ENCODE measurements at places on chromosomes 6 and 20.

DNA sequence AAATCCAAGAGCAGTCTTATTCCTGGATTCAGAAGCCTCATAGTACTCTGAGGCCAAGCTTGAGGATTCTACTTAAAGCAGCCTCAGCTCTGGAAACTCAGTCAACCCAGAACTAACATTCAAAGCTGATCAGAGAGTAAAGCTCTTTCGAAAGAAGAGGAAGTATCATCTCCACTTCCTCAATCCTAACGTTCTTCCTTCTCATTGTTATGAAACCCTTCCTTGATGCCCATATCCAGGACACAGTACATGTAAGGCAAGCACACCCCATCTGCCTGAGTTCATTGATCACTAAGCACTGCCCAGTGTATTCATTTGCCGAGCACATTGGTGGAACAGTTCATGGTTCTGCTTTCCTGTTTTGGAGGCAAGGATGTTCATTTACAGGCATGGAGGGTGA is at the start of gene IPCEF1:
TSS of gene IPCEF1 (minus strand) at position 114 of the 400 bp plus-strand sequence. CDS start 90,856 bp downstream, outside the sequence.
- no peak for DNase-seq

DNA sequence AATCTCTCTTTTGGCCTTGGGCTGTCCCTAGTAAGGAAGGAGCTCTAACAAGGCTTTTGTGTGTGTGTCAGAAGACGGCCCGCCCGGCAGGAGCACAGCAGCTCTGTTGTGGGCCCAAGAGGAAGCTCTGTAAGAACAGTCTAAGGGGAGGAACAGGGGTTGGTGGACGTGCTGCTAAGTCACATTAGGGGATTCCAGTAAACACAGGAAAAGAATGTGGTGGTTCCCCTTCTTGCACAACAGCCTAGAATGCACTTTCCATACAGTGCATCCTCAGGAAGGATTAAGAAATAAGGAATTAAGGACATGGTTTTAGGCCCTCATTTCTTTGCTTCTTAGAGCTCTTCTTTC is 114.5 kb downstream of the RNF144B start:
- DNase-seq: no peak

GRCh38 chr6:14734416-14735340 is 511.2 kb upstream of the JARID2 start:
- DNase-seq: peak; percentile 68

- DNase-seq: no peak
These were observed 176.6 kb downstream of the TRIM27 start for GRCh38 chr6:28747083-28747630.

- DNase-seq: no peak
These were observed 133.0 kb downstream of the CD83 start for GRCh38 chr6:14250573-14250972.

DNA sequence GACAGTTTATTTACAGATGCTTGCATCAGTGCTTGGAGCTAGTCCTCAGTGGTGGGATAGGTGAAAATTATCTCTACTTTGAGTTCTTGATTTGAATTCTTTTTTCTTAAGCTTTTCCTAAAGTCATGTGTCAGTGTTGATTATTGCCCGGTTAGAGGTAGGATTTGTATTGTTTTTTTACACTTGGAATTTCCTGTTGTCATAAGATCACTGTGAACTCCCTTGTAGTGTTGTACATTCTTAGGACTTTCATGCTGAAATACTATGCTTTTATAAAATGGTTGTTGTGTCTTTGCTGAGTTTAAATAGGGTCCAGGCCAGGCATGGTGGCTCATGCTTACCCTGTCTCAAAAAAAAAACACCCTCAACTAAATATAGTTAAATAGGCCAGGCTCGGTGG is 20.3 kb downstream of the ASXL1 start:
- no peak for DNase-seq

GRCh38 chr6:21915707-21916260 is 322.2 kb downstream of the SOX4 start:
- DNase-seq: no peak

GRCh38 chr6:157561929-157562810 is 181.2 kb downstream of the ZDHHC14 start:
- DNase-seq: no peak

DNA sequence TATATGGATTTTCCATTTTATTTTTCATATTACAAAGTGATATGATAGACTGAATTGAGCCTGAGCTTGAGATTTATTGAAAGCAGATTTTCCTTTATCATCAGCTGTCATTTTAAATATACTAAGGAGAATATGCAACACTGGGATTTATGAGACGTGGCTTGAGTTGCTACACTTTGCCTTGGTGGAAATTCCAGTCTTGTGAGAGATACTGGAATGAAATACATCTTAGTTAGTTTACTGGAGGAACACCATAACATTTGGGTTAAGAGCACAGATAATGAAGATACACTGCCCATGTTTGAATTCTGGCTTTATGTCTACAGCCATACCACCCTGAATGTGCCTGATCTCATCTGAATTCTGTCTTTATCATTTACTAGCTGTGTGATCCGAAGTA is 86.5 kb upstream of the IFNGR1 start:
- DNase-seq: no peak

DNA sequence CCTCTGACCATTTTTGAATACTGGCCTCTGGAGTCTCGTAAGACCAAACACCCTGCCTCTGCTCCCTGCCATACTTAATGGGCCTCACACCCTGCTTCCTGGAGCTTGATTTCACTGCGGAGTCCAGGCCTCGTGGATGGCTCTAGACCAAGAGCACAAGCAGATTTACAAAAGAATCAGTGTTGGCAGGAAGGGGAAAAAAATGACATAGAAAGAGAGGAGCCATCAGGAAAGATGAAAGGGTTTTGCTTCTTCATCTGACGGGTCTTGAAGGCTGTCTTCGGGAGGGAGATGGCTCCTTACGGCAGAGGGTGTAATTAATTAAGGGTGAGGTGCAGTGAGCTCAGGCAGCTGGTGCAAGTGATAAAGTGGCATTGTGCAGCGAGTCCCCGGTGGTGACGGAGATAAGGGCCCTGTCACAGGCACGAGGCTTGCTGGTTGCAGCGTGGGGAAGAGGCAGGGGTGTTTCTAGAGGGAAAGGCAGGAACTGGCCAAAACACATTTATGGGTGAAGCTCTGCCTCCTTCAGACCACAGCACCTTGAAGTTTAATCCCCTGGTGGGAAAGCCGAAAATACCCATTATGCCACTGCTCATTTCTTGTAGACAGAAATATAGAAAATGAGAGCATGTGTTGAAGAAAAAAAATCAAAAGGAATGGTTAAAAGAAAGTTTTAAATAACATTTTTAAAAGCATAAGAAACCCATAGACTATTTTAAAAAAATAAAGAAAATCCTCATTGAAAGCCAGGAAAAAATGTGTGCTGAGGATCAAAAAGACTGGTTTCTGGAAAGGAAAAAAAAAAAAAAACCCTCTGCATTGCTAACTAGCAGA is 128.6 kb upstream of the LRFN2 start:
- no peak for DNase-seq

DNA sequence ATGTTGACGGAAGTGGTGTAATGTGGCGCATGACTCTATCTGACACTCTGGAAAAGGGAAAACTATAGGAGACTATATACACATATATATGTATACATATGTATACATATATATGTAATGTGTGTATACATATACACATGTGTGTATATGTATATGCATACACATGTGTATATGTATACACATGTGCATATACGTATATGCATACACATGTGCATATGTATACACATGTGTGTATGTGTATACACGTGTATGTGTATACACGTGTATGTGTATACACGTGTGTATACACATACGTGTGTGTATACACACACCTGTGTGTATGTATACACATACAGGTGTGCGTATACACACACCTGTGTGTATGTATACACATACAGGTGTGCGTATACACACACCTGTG is 683.4 kb upstream of the FLRT3 start:
- DNase-seq: no peak

- no peak for DNase-seq
These were observed 99.2 kb downstream of the PDE7B start for GRCh38 chr6:135950669-135951068.

- DNase-seq: no peak
These were observed 385.3 kb downstream of the DOK5 start for GRCh38 chr20:54860716-54861115.

DNA sequence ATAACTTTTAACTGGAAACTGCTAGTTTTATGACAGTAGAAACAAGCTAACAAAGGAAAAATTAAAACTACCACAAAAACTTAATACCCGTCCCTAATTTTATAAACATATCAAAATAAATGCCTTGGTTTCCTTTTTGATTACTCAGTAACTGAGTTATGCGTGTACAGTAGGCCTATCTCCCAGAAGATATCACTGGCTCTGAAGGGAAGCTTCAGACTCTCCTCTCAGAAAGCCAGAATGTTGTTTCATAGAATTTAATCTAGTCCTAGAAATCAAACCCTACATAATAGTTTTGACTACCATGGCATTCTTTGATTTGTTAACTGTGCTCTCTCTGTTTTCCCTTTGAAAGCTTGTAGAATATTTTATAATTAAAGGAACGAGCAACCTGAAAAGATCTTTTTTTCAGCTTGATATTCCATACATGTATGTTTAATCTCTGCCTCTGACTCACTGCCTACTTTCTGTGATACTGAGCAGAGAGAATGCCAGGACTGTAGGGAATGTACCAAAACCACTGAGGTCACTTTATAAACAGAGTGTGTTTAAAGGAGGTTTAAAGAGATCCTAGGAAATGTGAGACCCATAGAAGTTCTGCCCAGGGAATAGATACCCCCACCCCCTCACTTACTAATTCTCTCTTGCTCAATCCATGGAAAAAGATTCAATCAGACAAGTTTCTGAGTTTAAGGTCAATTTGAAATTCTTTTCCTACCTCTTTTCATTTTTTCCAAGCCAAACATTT is 311.5 kb downstream of the HDGFL1 start:
- DNase-seq: no peak

DNA sequence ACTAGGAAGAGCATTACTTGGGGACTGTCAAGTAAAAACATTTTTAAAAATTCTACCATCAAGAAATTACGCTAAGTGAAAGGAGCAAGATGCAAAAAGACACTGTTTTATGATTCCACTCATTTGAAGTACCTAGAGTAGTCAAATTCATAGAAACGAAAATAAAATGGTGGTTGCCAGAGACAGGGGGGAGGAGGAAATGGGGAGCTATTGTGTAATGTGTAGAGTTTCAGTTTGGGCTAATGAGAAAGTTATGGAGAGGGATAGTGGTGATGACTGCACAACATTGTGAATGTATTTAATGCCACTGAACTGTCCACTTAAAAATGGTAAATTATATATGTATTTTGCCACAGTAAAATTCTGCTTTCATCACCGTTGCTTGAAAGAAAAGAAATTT is 83.8 kb downstream of the UST start:
- no peak for DNase-seq

GRCh38 chr6:43942616-43943015 is 172.6 kb downstream of the VEGFA start:
- DNase-seq: no peak

GRCh38 chr6:115914098-115914497 is 146.6 kb downstream of the FRK start:
- no peak for DNase-seq

DNA sequence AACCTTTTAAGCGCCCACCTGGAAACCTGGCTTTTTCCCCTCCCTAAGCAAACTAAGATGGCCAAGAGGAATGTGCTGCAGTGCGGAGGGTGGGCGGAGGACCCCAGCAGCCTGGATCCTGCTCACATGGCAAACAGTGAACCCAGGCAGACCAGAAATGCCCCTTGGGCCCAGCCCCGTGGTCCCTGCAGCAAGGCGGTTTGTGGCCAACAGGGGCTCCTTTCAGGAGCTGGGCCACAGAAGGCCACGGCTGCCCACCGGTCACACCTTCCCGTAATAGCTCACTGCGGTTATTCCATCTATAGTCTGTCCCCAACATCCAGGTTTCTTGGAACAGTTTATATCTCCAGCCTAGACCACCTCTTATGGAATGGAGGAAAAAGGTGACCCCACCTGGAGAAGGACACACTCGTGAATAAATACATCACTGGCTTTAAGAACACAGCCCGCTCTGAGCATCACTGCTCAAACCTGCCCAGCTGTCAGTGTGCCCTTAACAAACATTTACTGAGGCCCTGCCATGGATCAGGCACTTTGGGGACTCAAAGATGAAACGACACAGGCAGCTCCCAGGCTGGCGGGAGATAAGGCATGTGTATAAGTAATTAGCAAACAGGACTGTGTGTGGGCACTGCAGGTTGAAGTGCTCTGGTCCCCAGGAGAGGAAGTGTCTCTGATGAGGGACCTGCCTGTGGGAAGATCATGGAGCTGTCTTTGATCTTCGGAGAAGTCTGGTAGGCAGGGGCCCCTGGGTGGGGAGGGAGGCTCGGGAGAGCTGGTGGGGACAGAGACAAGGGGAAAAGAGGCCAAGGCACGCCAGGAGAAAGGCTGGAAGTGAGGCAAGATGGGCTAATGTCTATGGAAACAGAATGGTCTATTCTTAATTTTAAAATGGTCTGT is 3.2 kb upstream of the TUBB1 start:
- DNase-seq: no peak

DNA sequence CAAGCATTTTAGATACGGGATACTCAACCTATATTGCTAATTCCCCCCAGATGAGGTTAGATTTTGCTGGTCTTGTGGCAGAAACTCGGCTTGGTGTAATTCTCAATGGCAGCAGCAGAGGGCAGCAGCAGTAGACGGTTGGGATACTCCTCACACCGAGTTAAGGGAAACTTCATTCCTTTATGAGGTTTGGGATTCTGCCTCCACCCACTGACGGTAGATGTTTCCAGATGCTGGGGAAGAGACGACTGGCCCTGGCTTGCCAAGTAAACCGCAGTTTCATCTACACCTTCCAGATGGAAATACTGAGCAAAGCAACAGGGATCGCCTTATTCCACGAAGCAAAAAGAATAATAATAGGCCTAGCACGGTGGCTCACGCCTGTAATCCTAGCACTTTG is 8.2 kb upstream of the TBC1D7 start:
- DNase-seq: peak; percentile 76

DNA sequence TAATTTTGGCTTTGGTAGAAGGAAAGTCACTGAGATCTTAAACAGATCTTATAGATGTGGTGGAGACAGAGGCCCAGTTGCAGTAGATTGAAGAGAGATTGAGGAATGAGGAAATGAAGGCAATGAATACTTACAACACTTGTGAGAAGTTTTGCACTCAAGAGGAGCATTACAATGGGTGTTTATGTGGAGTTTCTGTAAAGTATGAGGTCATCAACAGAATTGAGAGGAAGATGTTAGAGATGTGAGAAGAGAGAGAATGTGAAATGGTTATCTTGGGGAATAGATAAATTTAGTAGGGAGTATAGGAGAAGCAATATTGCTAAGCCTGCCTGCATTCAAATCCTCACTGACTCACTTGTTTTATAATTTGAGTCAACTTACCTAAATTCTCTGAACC is 83.4 kb downstream of the GFRAL start:
- no peak for DNase-seq

- DNase-seq: no peak
These were observed 60.8 kb downstream of the ADGRB3 start for GRCh38 chr6:68695838-68696237.

DNA sequence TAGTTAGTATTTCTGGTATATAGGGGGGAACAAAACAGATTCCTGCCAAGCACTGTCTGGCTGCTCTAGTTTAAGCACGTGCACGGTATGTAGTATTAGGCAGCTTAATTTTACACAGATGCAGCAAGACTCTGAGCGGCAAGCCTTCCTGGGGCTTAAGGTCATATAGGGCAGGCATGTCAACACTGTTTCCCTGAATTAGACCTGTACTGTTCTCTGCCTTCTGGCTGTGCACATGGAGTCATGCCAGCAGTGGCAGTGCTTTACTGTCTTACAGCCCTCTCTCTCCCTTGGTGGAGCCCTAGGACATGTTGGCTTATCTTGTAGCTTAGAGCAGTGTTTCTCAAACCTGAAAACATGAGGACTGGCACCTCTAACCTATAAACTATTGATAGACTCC is 56.6 kb downstream of the PHF20 start:
- no peak for DNase-seq
